Activated naive CD4-positive, alpha-beta T cell (primary cell): ENCODE measurements at places on chromosomes 16 and 17.

DNA sequence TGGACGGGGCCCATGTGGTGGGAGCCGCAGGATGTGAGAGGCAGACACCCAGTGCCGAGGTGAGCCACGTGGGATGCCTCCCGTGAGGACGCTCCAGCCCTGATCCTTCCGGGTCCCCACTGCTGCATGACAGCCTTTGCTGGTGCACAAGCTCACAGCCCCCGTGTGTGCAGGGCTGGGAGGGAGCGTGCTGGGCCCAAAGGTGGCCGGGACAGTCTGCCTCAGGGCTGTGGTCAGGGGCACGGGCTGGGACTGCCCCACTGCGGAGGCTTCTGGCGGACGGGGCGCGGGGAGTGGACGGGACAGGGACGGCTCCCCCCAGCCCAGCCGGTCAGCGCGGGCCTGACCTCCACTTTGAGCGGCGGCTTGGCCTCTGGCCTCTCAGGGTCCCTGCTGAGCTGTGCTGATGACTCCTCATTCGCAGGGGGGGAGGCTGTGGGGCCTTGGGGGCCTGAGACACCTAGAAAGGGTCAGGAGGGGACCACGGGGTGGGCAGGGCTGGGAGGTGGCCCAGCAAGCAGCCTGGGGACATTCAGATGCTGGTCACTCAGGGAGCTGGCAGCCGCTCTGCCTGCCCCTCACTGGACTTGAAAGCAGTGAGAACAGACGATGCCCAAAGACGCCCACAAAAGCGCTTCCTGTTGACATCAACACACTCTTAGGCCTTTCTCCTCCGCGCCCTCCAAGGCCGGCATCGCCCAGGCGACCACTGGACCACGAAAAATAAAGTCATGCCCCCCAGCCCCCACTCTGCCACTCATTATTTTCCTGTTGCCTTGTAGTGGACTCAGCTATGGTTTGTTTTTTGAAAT lies 9.3 kb upstream of the METRNL start:
- DNase-seq, result no peak

- DNase-seq, result no peak
These were observed 12.4 kb downstream of the NAT9 start for GRCh38 chr17:74763565-74764387.

GRCh38 chr17:50039058-50039457 lies 16.9 kb upstream of the ITGA3 start:
- no peak for DNase-seq

- no peak for DNase-seq
These were observed 889 bp downstream of the MBTD1 start for GRCh38 chr17:51258756-51259563.

DNA sequence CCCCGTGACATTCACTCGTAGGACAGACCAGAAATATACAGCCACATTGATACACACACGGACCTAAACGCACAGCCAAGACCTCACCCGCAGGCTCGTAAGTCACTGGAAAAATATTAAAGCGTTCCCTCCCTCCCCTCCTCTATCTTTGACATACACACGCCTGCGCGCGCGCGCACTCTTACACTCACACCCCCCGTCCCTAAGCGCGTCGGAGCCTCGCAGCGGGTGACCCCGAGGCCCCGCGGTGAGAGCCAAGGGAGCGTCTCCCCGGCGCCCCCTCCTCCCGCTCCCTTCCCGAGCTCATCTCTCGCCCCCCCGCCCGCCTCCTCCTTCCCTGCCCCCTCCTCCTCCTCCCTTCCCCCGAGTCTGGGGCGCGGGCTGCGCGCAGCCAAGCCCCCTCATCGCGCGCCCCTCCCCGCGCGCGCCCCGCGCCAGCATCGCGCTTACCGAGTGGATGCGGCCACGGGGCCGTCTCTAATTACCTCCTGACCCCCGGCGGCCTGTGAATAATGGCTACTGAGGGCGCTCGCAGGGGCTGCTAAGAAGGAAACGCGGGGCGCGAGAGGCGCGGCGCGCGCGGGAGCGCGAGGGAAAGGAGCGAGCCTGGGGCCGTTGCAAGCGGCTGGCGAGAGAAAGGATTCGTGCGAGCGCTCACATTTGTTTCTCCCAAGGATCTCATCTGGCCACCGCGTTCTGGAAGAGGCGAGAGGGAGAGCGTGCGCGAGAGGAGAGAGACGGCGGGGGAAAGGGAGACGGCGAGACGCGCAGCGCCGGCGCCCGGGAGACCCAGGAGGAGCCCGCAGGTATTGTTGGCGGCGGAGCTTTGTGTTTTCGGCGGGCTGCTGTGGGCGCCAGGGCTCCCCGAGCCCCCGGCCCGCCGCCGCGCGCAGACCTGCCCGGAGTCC lies 42.4 kb downstream of the RAI1 start:
- DNase-seq, result peak; percentile 13

- no peak for DNase-seq
These were observed 1.3 kb downstream of the ZNF276 start for GRCh38 chr16:89722392-89723278.

DNA sequence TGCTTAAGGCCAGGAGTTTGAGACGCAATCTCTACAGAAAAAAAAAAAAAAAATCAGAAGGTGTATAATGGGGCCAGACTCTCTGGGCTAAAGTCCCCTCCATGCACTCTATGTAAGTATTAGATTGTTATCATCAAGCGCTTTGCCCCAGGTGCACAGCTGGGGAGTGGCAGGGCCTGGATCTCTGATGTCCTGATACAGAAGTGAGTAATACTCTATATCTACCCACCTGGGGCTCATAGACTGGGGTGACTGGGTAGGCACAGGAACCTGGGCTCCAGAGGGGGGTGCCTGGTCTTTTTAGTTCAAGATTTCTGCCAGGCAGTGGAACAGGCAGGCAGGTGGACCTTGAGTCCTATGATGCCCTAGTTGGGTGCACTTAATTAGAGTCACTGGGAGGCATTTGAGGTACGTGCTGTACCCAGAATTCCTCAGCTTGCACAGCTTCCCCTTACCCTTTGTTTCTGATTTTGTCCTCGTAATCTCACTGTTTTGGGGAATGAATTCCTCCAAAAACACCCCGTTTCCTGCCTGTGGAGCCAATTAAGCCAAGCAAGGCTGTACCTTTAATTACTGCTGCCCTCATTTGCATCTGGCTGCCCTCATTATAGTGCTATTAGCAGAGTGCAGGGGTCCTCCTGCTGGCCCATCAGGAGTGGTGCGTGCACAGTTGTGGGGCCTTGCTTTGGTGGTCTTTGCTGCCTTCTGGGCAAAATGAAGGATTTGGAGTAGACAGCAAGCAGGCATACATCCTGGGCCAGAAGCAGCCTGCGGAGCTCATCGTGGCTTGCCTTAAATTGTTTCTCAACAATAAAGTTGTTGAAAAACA lies 239.0 kb downstream of the SNX29 start:
- DNase-seq, result no peak

- DNase-seq, result no peak
These were observed 232.0 kb downstream of the ENGASE start for GRCh38 chr17:79306424-79307318.

- DNase-seq, result no peak
These were observed 7.6 kb upstream of the ARHGAP27 start for GRCh38 chr17:45440161-45440778.

DNA sequence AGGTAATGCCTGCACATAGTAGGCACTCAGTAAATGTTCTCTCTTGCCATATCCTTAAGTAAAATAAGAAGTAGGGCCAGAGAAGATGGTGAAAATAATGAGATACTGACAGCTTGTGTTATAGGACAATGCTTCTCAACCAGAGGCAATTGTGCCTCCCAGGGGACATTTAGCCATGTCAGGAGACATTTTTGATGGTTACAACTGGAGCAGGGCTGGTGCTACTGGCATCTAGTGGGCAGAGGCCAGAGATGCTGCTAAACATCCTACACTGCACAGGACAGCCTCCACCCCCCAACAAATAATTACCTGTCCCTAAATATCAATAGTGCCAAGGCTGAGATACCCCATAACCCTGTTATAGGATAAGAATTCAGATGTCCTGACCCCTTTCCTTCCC lies 1.7 kb downstream of the RAD51D start:
- no peak for DNase-seq

DNA sequence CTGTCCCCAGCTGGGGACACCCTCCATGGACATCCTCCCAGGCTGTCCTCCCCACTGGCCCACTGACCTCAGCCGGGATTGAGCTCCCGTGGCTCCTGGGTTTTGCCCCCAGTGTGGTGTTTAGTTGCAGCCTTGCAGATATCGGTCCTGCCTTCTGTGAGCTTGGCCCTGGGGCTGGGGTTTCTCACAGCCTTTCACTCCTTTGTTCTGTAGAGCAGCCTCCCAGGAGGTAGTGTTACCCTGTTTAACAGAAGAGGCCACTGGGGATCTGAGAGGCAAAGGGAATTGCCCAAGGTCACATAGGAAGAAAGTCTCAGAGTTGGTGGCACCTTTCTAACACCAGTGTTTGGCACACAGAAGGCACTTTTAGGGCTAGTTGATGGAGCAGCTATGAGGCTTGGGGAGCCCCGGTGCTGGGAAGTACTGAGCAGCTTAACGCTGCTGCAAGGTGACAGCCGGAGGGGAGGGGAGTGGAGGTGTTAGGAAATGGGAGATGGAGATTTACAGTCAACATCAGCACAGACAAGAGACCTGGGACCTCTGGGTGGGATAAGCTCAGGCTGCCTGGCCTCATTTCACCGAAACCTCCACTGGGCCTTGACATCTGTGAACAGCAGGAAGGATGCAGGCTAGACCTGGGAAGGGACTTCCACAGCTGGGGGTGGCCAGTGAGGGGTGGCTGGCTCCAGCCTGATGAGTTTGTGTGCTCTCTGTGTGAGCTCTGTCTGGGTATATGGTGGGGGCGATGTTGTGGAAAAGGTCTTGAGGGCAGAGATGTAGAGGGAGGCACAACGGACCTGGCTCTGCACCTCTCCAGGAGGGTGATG lies 26.1 kb downstream of the CACNA1G start:
- DNase-seq, result no peak

GRCh38 chr16:11233727-11234376 lies 22.2 kb downstream of the SOCS1 start:
- peak; percentile 13 for DNase-seq

DNA sequence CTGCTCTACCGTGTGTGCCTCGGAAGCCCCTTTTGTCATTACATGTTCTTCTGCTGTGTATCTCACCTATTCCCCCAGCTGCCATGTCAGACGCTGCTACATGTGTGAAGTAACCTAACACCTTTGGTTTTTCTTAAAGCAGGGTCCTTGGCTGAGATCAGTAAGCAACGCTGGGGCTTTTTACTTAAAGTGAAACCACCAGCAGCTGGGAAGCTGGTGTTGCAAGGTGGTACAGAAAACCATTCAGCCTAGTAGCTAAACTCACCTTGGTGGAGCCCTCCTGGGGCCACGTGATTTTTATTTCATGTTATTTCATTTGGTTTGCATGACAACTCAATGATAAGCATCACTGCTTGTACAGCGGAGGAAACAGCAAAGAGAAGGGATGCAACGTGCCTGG lies 62.6 kb downstream of the PLCG2 start:
- no peak for DNase-seq

- no peak for DNase-seq
These were observed 203.3 kb upstream of the TBX2 start for GRCh38 chr17:61196302-61196704.

DNA sequence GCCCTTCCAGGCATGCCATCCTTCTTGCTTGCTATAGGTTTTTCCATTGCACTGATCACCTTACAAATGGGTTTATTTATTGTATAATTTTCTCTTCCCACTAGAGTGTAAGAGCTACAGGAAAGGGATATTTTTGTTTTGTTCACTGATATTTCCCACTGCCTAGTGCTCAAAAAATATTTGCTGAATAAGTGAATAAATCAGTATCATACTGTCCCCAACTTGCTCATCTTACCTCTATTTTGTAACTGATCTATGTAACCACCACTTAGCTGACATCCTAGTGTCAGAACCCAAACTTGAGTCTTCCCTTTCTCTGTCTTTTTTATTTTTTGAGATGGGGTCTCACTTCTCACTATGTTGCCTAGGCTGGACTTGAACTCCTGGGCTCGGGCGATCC lies 87.6 kb upstream of the TBC1D3K start:
- DNase-seq, result no peak

- no peak for DNase-seq
These were observed 617 bp upstream of the CCR7 start for GRCh38 chr17:40565769-40566409.

DNA sequence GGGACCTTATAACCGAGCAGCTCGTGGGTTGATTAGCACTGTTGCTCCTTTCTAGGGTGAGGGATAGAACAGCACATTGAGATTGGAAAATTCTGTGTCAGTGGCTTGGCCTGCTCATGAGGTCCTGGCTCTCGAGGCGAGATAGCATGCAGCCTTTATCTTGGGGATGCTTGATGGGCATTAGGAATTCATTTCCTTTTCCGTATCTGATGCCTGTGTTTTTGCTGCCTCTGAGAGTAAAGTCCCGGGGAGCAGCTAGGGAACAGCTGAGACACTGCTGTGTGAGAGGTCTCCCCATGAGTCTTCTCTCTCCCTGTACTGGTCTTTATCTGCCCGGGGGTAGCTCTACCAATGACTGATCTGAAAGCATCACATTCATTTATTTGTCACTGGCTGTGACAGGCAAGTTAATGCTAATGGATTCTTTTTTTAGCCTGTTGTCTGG lies 14.5 kb downstream of the MSI2 start:
- DNase-seq, result no peak

DNA sequence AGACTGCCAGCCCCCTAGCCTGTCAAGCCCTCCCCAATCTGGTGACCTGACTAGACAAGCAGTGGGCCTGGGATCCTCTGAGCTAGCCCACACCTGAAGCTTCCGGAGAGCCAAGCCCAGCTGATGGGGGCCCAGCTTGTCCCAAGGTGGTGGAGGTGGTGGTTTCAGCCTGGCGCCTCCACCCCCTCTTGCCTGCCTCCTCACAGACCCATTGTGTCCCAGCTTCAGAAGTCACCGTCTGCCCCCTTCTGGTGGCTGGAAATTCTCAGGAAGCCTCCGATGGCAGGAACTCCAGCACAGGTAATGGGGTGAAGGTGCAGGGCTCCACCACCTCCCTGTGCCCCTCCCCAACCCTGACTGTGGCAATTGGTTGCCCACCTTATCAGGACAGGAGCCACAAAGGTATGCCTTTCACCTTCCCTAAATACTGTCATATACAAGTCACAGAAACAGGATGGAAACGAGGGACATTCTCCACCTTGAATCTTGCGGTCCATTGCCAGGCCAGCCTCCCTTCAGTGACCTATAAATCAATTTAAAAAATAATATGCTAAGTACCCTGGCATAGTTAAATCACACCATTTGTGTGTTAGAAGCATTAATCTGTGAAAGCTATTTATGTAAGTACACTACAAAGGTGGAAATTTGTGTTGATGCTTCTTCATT lies 66.0 kb upstream of the ZNF423 start:
- no peak for DNase-seq

GRCh38 chr17:10135539-10136257 lies 62.7 kb downstream of the GAS7 start:
- DNase-seq, result no peak

GRCh38 chr16:53914736-53915135 lies 210.8 kb downstream of the FTO start:
- no peak for DNase-seq

DNA sequence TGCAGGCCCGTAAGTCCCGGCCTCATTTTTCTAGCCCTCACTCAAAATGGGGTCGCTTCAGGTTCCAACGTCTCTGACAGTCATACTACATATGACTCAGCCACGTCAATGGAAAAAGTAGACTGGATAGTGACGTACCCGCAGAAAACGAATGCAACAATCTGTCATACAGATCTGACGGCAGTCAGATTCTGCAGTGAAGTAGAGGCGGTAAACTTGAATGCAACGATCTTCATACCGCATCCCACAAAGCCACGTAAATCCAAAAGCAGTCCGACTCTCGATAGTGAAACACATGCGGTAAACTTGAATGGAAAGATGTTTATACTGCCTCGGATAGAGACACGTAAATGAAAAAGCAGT lies 38.4 kb upstream of the ARL4D start:
- DNase-seq, result peak; percentile 30
